Activated CD4-positive, alpha-beta T cell treated with anti-CD3 and anti-CD28 coated beads, Interleukin-10, Interleukin-2, amounts not matched to agents 100 ng/mL and 50 ng/mL, durations not matched to agents 16 hours and 8 hours (primary cell): ENCODE measurements at places on chromosomes 6 and 20.

DNA sequence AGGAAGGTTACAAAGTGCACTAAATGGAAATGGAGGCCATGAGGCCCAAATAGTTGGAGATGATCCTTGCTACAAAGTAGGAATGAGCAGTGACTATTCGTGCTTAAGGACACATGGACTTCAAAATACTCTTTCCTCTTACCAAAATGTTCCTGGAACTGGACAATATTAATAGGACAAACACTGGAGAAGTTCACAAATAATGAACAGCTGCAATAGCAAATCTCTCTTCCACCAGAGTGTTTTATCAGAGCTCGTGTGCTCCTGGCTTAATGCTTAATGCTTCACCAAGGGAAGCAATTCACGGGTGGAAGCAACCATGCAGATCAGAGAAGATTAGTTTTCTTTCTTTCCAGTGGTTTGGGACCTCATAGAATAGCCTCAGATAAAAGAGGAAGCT is 435.4 kb downstream of the BCKDHB start:
- DNase-seq, result no peak

- no peak for DNase-seq
These were observed 69.8 kb upstream of the RALGAPA2 start for GRCh38 chr20:20782231-20782630.

GRCh38 chr6:121951123-121951522 is 448.3 kb upstream of the HSF2 start:
- no peak for DNase-seq

DNA sequence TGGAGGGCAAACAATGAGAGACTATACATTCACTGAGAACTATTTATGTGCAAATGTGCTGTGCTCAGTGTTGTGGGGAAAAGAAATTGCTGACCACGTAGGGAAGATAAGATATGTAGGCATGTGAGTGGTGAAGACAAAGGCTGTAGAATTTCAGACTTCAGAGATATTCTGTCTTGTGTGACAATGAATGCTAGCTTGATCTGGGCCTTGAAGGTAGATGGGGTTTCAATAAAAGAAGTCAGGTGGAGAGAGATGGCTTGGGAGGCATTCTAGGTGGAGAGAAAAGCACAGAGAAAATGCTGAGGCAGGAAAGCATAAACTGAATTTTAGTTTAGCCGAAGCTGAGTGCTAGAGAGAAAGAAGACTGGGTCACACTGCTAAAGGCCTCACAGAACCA is 56.8 kb upstream of the EEF1A1 start:
- DNase-seq, result no peak
